Activated naive CD4-positive, alpha-beta T cell treated with anti-CD3 and anti-CD28 coated beads, Interleukin-2, amount 50 U/mL, for 16 hours (primary cell): ENCODE measurements at places on chromosomes 16 and 17.
A peak's percentile ranks its signal among the peaks of the same experiment; 100 is the strongest.

DNA sequence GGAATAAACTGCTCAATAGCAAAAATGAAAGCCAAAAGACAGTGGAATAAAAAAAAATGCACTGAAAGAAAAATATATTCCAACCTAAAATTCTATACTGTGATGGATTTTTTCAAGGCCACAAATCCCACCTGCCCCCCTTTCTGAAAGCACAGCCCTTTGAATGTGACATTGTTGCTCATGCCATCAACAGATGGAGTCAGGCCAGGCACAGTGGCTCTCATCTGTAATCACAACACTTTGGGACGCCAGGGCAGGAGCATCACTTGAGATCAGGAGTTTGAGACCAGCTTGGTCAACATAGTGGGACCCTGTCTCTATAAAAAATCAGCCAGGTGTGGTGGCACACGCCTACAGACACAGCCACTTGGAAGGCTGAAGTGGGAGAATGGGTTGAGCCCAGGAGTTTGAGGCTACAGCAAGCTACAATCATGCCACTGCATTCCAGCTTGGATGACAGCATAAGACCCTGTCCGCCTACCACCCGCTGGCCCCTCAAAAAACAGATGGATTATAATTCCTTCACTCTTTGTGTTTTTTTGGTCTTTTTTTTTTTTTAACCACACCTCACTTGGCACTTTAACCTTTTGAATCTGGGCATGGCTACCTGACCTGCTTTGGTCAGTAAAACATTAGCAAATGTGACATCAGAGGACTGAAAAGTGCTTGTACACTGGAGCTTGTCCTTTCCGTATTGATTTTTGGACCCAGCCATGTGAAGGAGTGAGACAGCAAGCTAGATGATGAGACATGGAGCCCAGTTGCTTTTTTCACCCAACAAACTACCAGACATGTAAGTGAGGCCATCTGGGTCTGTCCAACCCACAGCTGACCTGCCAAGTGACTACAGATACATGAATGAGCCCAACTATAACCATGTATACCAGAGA is 36.3 kb downstream of the GLG1 start:
- no peak for DNase-seq

DNA sequence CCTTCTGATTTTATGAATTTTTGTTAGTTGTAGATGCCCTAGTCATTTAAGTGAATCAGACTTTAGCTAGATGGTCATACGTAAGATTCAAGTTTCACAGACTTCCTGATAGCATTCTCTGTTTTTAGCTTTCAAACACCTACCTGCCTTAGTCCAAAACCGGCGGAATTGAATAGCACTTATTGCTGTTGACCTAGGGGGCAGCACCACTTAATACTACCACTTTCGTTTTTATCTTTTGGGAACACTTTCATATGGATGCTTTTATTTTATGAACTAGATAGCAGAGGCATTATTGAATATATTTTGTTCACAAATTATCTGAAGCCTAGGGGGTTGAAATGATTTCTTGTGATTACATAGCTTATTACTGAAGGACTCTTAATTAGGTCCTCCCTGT is 31.5 kb downstream of the TADA2A start:
- DNase-seq: no peak

DNA sequence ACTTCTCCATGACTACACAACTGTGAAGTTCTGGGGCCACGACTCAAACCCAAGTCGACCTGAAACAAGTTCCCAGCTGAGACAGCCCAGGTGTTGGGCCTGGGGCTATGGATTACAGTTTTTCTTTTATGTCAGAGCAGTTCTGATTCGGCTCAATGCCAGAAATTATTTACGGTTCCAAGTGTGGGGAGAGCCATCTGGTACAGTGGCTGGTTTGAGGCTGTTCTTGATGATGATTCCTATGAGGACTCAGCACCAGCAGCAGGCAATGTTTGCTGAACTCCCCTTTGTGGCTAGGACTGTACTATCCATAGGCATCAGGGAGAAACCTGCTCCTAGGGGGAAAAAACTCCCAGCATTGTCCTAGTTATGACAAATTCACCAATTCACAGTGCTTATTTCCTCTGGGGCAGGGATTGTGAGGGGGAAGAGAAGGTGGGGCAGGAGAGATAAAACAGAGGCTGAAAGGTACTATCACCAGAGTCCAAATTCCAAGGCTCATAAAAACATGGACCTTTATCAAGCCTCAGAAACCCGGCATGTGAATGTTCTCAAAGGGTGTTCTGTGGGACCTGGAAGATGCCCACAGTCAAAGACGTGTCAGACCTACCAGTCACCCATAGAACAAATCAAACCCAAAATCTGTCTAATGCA is 18.2 kb upstream of the CMTM4 start:
- DNase-seq: no peak

GRCh38 chr17:62965686-62966425 is at the start of gene TANC2:
TANC2 (plus strand) TSS chr17:62966235; CDS start chr17:63009560, 43,325 bp downstream.
- DNase-seq: peak; percentile 79

DNA sequence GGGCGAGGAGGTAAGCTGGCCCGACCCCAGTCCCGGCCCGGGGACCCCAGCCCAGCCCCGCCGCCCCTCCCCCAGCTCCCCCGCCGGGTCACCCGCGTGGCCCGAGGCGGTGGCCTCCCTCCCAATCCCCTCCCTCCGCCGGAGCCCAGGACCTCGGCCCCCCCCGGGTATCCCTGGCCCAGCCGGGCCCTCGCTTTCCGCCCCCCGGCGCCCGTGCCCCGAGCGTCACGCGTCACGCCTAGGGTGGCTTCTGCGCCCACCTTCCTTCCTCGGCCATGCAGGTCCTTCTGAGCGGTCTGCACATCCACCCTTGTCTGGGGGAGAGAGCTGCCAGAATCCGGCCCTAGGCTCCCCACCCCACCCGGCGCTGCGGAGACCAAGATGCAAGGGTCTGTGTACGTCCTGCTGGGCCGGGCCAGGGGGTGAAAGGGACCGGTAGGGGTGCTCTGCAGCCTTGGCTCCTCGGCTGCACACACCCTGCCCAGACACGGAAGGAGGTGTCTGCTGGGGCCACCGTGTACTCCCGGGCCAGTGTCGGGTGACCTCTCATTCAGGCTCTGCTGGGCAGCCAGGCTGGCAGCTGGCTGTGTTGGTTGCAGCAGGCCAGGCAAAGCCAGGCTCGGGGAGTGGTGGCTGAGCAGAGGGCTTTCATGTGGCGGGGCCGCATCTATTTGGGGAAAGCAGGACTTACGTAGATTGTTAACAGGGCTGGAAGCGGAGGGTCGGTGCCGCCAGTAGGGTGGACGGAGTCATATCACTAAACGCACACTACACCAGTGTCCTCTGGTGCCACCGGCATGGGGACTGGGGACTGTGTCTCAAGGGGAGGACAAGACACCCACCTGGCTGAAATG is 754 bp downstream of the RAB11FIP4 start:
- DNase-seq: no peak

GRCh38 chr16:60199150-60199549 is 1465.0 kb upstream of the GOT2 start:
- DNase-seq: no peak

DNA sequence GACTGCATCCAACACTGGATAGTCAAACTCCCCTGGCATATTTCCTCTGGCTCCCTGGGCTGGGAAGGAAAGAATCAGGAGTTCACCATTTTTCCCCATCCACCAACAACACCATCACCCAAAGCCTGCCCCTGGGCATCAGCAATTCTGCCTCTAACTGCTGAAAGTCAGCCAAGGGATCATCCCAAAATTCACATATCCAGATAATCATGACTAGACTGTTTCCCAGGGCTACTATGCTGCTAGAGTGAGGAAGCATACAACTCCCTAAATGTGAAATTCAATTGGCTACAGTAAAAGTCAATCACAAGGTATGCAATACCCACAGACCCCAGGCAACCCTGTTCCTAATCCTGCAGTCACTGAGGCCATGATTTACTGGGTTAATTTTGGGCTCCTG is 230.6 kb downstream of the C16orf95 start:
- no peak for DNase-seq

DNA sequence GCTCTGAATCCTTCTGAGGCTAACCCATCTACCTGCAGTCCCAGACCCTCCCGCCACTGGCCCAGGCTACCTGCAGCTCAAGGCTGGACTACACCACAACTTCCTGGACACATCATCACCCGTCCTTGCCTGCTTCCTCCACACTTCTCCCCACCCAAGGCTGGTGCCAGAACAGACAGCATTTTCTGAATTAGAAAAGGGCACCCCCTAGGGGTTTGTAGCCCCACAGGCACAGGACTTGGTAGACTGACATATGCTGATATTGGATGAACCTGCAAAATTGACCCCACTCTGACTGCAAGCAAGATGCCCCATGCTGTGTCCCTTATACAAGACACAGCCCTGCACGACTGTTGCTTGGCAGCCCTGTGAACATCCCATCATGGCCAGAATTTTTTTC is 271.5 kb upstream of the C16orf82 start:
- no peak for DNase-seq
